Cortex of kidney (tissue), 1 donor: ENCODE measurements at places on chromosomes 16 and 17.

DNA sequence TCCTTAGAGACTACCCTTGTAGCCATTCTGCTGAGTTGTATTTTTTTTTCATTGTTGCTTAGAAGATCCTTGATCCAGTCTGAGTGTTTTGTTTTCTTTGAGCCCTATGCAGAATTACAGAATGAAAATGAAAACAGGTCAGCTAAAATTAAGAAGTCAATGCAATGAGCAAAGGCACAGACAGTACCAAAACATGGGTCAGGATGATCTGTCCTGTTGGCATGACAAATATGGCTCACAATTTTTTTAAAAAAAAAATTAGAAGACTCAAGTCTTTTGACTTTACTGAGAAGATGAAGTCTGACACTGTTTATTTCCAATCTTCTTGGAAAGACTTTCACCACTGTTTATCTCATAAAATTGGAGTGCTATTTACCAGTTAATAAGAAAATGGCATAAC is 32.4 kb downstream of the KCNJ16 start:
- DNase-seq, result no peak

DNA sequence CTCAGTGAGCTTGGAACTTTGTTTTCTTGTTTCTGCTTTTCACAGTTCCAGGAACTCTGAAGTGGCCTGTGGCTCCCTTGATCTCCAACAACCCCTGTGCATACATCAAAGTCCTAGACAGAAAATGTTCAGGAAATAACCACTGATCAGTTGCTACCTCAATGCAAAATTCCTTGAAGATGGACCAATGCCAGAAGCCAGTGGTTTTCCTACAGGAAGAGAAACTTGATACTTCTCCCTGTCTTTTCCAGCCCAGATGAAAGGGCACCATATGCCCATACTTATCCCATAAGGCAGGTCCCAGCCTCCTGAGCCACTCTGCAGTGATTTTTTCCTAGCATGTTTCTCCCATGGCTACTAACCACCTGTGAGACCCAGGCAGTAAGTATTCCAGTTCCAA is 12.3 kb upstream of the CDRT4 start:
- no peak for DNase-seq

GRCh38 chr17:78272181-78272913 is 40.9 kb downstream of the TMEM235 start:
- DNase-seq, result no peak

- no peak for DNase-seq
Observed at GRCh38 chr17:30554839-30555751, 77.9 kb downstream of the GOSR1 start.

GRCh38 chr16:85491058-85491771 is 121.9 kb upstream of the GSE1 start:
- no peak for DNase-seq

DNA sequence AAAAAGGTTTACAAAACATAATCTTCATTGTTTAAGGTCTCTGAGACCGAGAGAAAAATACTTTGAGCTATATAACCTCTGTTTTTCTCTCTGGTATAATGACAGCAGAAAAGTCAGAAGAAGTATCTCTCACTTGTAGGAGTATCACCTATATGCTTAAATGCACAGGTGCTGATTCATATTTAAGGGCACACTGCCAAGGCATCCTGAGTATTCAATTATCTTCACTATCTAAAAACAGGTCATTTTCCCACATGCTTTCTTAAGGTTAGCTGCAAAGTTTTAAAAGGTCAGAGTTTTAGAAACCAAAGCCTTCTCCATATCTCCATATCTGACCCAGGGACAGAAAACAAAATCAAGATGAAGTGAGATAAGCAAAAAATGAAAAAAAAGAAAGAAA is 99.3 kb upstream of the C17orf78 start:
- DNase-seq, result no peak

DNA sequence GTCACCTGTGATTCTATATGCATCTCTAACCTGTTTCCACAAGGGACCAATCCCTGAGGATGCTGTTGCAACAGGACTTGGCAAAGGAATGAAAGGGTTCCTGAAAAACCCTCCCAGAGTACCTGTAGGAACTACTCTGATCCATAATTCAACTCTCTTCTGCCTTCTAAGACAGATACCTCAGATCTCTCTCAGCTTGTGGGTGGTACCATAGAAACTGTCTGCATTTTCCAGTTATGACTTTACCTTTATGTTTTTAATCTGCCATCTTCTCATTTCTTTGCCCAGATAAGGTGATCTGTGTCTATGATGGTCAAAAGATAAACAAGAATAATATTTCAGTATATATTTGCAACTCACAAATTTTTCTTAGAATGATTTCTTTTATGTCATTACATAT is 65.1 kb downstream of the TMC6 start:
- no peak for DNase-seq

GRCh38 chr16:80277182-80277581 is 263.6 kb upstream of the DYNLRB2 start:
- DNase-seq, result no peak

GRCh38 chr17:59804901-59805465 is 87.8 kb downstream of the TUBD1 start:
- DNase-seq, result no peak

DNA sequence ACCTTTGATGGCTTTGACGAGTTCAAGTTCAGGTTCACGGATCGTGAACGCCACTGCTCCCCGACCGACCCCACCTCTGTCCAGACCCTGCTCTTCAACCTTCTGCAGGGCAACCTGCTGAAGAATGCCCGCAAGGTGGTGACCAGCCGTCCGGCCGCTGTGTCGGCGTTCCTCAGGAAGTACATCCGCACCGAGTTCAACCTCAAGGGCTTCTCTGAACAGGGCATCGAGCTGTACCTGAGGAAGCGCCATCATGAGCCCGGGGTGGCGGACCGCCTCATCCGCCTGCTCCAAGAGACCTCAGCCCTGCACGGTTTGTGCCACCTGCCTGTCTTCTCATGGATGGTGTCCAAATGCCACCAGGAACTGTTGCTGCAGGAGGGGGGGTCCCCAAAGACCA is 17.6 kb downstream of the NOD2 start:
- DNase-seq, result no peak

DNA sequence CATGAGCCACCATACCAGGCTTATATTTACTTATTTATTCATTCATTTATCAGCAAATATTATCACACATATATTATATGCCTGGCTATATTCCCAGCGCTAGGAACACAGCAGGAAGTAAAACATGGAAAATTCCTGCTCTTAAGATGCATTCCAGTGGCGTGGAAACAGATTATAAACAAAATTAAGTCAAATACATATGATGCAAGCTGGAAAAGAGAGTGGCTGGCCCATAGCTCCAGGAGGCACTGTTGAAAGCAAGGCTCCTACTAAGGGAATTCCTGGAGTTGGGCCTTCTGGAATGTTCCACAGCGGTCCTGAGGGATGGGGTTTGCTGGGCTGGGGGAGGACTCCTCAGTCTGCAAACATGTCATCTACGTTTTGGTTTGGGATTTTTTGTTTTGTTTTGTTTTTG is 18.4 kb downstream of the ADCY9 start:
- no peak for DNase-seq

GRCh38 chr17:33013596-33014375 is 22.1 kb downstream of the SPACA3 start:
- no peak for DNase-seq

- no peak for DNase-seq
Observed at GRCh38 chr17:32142857-32143526, 690 bp downstream of the RHOT1 start.

GRCh38 chr16:85048921-85049562 is 21.4 kb downstream of the KIAA0513 start:
- no peak for DNase-seq

GRCh38 chr17:34633351-34633750 is 54.0 kb downstream of the TMEM132E start:
- DNase-seq, result no peak

DNA sequence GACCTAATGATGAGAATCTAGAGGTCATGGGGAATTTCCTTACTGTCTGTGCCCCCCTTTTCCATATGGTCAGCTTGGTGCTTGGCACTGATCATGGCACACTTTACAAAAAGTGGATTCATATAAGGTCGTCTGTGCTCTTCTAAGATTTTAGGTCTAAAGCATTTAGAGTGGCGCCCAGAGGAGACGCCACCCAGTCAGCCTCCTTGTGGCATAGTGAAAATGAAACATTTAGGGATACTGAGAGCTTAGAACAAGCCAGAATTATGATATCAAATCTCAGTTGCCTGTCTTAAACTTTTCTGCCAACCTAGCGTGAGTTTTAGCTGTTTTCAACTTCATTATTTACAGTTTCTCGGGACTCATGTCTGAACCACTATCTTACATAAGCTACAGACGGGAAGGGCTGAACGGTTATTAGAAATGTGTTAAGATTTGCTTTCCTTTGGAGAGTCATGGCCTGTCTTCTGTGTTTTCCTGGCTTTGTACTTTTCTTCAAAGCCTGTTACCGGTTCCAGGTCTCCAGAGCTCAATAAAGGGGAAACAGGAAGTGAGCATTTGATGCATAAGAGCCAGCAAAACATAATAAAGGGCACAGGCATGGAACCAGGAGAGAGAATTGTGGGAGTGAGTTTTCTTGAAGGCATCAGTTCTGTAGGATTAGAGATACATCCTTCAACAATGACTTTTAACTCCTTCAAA is 13.7 kb downstream of the ZNRF1 start:
- no peak for DNase-seq

DNA sequence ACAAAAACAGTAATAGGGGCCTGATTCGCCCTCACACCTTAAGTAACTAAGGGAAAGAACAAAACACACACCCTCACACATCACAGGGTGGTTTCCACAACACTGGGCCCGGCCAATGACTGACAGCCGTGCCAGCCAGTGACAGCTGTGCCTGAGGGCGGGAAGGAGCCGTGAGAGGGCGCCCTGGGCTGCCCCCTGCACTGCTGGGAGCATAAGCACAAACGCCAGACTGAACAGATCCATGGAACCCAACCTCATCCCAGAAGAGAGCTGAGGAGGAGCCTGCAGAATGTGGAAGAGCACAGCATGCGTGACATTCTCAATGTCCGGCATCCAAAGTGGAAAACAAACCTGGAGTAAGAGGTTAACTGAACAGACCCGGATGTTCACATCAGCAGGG is 16.0 kb downstream of the CSNK1D start:
- DNase-seq, result no peak

GRCh38 chr16:28873543-28874201 is 4.6 kb upstream of the ATP2A1 start:
- DNase-seq, result no peak

- no peak for DNase-seq
Observed at GRCh38 chr16:47161464-47161863, 17.7 kb upstream of the NETO2 start.

GRCh38 chr17:77433385-77434135 is 292.8 kb downstream of the SEC14L1 start:
- DNase-seq, result no peak

DNA sequence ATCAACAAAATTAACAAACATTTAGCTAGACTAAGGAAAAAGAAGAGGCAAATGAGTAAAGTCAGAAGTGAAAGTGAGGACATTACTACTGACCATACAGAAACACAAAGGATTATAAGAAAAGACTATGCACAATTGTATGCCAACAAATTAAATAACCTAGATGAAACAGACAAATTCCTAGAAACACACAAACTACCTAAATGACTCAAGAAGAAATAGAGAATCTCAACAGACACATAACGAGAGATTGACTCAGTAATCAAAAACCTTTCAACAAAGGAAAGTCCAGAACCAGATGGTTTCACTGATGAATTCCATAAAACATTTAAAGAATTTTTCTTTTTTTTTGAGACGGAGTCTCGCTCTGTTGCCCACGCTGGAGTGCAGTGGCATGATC is 35.7 kb upstream of the MYLK3 start:
- no peak for DNase-seq

- no peak for DNase-seq
Observed at GRCh38 chr17:3892095-3892998, 506 bp downstream of the CAMKK1 start.

GRCh38 chr17:9236286-9237052 is 215.2 kb downstream of the NTN1 start:
- no peak for DNase-seq

DNA sequence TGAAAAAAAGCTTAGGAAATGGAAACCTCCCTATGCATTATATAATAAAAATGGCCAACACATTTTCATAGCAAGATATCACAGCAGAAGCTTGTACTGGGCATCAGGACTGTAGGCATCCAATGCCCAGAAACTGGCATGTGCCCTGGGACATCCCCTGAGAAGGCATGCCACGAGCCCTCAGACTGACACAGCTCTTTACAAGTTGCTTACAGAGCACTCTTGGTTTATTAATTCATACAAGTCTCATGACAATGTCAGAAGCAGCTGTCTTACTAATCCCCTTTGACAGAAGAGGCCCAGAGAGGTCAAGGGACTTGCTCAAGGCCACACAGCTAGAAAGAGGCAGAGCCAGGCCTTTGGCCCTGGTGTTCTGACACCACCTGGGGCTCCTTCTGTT is 5.6 kb upstream of the CCL2 start:
- no peak for DNase-seq

- DNase-seq, result no peak
Observed at GRCh38 chr16:55393991-55394390, 70.0 kb downstream of the IRX6 start.

GRCh38 chr16:57994778-57995177 is 5.7 kb downstream of the ZNF319 start:
- DNase-seq, result no peak

GRCh38 chr17:82330322-82331239 is 3.0 kb downstream of the SECTM1 start:
- no peak for DNase-seq

- DNase-seq, result no peak
Observed at GRCh38 chr16:89615176-89615575, 1.7 kb downstream of the DPEP1 start.

DNA sequence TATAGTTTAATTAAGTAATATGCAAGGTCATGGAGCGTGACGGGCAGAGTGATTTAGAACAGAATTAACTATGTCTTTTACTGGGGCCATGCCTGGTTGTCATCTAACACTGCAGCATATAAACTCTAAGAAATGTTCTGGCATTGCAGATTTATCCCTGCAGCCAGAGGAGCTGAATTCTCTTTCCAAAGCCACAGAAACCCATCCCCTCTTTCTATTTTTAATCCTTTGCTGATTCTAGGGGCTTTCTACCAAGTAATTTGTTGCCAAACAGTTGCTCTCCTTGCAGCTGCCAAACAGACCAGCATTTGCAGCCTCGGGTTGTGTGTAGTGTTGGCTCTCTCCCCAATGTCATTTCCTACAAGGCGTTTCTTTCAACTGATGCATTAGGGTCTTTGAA is 243.2 kb upstream of the MON1B start:
- DNase-seq, result no peak

GRCh38 chr17:72152387-72152929 is 31.6 kb downstream of the SOX9 start:
- DNase-seq, result no peak

- no peak for DNase-seq
Observed at GRCh38 chr17:2020721-2021120, 4.4 kb downstream of the RTN4RL1 start.

- DNase-seq, result no peak
Observed at GRCh38 chr17:67637901-67638641, 79.7 kb upstream of the NOL11 start.

DNA sequence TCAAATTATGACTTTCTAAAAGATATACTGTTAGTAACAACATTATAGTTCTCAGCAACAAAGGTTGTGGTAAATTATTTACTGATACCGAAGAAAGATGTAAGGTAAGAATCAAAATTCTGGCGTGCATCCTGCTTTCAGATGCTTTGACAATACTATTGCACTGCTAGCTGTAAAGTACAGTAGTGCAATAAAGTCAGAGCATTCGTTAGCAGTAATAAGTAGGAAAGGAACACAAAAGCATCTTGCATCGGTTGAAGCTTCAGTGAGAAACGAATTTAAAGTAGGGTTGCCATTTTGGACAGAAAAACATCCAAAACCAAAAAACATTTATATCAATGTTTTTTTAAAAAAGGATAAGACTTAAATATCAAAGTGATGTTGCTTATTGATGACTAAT is 4.0 kb downstream of the SKA2 start:
- DNase-seq, result no peak
